HT-29 (cell line): ENCODE measurements at places on chromosomes 16 and 17. TPM values are rescaled to one million over a fixed set of nuclear protein-coding genes. Genes with fewer than 3 reads are reported as not detected.

EPOP gene
- total RNA-seq, result 11.1 and 13.9 TPM in 2 replicates

DNA sequence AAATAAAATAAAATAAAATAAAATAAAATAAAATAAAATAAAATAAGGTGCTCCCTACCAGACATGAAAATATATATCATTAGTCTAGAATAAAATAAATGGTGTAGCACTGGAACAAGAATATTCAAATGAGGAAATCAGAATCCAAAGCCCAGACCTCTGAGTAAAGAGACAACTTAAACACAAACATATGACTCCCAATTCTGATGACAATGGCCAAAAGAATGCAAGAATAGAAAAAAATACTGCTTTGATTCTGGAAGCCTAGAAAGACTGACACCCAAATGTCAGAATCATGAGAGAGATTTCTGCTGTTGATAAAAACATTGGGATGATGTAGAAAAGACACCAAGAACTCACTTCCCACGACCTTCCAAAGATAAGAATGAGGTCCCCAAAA lies 27.9 kb downstream of the MYOCD start:
- DNase-seq, result no peak

GRCh38 chr17:80124351-80124981 lies 22.5 kb downstream of the EIF4A3 start:
- peak; percentile 64 for DNase-seq

GRCh38 chr17:73855720-73856333 lies 211.6 kb upstream of the SDK2 start:
- no peak for DNase-seq

DNA sequence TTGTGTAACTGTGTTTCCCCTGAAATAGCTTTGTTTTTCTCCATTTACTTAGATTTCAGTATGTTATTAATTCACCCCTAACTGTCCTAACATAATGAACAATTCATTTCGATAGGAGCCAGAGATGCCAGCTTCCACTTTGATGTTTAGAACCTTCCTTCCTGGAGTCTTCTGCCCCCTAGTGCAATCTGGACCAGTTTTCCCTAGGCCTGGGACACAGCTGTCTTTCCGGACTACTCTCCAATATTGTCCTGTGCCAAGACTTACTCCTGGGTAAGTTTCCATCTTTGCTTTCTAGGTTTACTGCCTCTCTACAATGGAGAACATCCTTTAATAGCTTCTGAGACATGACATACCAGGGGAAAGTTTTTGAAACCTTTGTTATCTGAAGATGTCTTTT lies 12.8 kb downstream of the RECQL5 start:
- peak; percentile 74 for DNase-seq

DNA sequence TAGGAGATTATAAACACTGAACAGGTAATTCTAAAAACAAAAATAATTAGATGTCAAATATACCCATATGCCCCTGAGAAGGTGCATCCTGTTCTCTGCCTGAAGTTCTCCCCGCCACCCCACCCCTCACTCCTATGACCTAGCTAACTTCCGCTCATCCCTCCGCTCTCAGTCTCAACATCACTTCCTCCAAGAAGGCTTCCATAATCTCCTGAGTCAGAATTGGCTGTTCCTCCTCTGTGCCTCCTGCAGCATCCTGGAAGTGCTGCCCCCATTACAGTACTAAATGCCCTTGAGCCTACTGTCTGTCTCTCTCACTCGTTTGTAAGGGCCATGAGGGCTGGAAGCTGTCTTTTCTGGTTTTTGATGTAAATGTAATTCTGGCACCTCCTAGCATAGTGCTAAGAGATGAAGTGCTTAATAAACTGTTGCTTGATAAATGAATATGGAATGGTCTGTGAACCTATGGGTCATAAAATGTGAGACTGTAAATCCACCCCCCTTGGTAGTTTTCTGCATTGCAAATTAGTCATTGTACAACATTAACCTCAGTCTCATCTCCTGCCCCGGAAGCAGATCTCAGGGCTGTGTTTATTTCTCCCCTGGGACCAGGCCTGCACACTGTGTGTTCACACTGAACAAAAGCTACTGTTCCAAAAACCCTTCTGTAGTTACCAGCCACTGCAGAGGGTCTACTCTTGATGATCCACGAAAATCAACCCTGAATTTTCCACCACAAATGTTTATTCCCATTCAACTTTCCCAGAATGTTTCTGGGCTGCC lies 3.9 kb upstream of the MYO1D start:
- no peak for DNase-seq

MYH3 gene
- 0.25 and 1.0 TPM in 2 replicates for total RNA-seq

DNA sequence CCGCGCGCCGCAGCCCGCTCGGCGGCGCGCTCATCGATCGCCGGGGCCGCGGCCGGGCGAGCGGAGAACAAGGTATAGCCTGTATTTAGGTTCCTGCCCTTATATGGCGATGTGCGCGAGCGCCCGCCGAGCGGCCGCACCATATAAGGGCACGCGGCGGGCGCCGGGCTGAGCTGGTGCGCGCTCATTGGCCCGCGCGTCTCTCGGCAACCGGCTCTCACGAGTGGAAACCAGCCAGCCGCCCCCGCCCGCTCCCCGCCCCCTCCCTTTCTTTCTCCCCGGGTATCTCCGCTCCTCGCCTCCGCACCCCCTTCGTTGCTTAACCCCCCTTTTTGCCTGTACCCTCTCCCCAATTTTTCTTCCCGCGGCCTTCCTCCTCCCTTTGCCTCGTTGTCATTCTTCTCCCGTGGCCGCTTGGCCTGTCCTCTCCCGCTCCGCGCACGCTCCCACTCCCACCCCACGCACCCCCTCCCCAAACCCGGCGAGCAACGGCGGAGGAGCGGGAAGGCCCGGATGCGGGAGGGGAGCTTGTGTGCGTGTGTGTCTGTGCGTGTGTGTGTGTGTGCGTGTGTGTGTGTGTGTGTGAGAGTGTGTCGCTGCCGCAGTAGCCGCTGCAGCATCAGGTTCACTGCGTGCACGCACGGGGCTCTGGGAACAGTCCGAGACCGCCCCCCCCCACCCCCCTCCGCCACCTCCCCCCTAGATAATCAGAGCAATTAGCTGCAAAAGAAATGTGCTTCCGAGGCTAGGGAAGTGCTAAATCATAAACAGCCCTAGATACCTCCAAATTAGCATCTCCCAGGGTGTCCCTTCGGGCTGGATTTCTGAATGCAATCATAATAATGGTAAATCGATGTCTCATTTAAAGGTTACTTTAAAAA lies 13.5 kb upstream of the CBX8 start:
- DNase-seq, result peak; percentile 89
